NCI-H526 treated with DMSO at 0.1 percent for 48 hours (cell line): ENCODE measurements at places on chromosomes 2 and 18.

- DNase-seq, result no peak
These were observed 20.2 kb downstream of the CHST9 start for GRCh38 chr18:27164905-27165304.

GRCh38 chr2:36466135-36466534 is 110.6 kb downstream of the CRIM1 start:
- DNase-seq, result no peak

DNA sequence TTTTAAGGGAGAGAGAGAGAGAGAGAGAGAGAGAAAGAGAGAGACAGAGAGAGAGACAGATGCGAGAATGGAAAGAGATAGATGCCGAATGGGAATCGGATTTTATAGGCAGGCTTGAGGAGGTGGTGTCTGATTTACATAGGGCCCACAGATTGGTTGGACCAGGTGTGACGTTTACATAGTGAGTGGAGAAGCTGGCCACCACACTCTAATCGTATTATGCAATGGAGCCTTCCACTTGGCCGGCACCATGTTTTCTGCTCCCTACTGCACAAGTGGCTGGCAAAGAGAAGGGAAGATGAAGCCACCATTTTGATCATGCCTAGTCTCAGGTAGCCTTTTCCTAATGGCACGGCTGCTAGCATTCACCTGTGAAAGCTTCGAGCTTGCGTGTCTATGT is 33.9 kb downstream of the CD8B2 start:
- no peak for DNase-seq

DNA sequence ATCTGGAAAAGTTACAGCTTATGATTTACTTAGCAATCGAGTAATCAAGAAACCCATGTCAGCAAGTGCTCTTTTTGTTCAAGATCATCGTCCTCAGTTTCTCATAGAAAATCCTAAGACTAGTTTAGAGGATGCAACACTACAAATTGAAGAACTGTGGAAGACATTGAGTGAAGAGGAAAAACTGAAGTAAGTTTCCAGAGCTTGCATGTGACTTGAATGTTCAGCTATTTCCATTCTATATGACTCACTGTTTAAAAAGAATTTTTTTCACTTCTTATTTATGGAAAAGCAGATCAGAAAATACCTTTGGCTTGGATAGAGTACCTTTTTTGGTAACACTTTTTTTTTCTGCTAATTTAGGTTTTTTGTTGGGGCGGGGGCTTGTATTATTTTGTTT is 70.7 kb downstream of the PMS1 start:
- DNase-seq, result no peak

DNA sequence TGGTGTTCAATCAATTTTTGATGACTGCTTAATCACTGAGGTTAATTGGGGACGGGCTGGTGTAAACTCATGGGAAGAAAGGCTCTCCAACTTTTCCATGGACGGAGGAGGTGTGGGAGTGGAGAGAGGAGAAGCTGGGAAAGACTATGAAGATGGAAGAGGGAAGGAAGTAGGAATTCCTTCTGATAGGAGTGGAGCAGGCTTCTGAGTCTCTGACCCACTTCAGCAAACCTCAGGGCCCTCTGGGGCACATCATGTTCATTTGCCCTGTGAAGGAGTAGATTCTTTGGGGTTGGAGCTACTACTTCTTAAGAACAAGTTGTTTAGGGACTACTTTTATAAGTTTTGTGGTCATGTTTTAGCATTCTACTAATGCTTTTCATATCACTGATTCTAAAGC is 87.0 kb upstream of the MAP4K3 start:
- DNase-seq, result no peak

DNA sequence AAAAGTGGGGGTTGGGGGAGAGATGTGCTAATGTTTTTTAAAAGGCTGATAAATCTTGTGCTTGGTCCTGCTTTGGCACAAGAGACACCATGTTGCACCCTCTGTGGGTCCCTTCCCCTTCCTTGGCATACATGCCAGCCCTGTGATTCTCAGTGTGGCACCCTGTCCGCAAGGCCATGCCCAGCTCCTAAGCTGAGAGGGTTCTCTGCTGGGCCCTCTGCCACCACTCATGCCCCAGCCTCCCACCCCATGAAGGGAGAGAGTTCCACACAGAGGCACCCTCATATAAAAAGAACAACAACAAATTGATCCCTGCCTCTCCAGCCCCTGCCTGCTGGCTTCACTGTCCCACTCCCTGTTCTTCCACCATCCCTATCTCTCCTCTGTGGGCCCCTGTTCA is 2.5 kb upstream of the ADCY3 start:
- DNase-seq, result no peak

- DNase-seq, result no peak
These were observed 323.3 kb downstream of the TGIF1 start for GRCh38 chr18:3773303-3773702.

DNA sequence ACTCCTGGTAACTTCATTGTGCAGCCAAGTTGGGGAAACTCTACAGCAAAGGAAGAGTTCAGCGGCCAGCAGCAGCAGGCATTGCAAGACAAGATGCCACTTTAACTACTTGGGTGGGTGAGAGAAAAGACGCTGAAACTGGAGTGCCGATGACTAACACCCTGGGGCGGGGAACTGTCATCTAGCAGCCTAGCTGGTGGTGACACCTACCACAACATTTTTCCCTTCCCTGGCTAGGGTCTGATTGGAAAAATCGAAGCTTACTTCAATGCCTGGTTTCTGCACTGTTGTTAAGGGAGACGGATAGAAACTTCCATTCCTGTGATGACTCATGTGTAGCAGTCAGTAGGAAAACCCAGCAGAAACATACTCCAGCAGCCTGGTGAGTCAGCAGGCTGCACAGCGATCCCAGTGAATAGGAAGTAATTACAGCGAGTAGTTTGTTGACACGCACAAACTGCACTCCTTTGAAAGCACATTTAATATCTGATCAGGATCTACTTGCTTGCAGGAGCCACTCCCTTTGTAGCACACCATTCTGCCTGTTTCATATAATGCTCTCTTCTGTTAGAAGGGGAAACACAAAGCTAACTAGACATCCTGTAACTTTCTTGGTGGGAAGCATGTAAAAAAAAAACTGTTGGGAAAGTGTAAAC is 62.1 kb upstream of the MAPRE2 start:
- peak; percentile 23 for DNase-seq

DNA sequence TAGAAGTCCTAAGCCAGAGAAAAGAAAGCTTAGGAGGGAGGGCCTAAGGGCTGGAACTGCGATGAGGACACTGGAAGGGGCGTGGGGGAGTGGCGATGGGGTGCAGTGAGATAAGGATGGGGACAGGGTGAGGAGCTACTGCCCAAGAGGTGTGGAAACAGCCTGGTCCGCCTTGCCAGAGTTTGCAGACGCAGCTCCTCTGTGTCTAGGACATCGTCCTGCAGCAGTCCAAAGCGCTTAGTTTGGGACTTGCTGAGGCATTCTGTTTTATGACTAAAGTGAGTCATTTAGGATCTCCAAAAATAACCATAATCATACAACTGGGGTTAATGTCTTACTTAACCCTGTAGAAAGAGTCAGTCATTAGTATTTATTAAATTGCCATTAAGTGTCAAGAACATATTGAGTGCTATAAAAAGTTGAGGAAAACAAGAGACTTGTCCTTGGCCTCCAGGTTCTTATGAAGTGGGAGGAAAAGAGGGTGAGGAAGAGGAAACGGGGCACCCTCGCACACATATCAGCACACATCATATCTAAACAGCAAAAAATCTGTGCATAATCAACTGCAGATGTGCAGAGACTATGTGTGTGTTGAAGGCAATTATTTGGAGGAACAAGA is 74.8 kb downstream of the CDK15 start:
- no peak for DNase-seq

DNA sequence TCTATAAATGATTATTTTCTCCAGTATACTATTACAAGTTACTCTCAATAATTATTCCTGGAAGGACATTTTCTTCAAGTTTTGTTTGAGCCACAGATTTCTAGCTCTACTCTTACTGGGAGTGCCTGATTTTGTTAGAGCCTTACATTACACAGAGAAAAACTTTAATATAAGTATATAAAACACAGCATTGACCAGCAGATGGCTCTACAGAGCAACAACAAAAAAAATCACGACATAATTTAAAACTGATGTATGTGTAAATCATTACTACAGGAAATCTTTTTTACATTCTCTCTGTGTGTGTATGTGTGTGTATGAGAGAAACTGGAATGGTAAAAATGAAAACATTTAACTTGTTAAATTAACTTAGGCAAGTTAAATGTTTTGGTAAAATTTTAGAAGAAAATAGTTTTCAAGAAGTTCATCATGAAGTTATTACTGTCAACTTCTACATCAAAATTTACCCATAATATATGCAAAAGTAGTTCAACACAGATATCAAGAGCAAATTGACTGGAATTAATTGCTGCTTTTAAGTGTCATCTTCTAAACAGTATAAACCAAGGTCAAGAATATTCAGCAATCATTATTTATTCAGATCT is 103.3 kb downstream of the MDH1 start:
- DNase-seq, result peak; percentile 32

- DNase-seq, result no peak
These were observed 20.6 kb upstream of the RESP18 start for GRCh38 chr2:219353129-219353528.

GRCh38 chr2:31998731-31999383 is 12.0 kb downstream of the MEMO1 start:
- DNase-seq, result no peak

DNA sequence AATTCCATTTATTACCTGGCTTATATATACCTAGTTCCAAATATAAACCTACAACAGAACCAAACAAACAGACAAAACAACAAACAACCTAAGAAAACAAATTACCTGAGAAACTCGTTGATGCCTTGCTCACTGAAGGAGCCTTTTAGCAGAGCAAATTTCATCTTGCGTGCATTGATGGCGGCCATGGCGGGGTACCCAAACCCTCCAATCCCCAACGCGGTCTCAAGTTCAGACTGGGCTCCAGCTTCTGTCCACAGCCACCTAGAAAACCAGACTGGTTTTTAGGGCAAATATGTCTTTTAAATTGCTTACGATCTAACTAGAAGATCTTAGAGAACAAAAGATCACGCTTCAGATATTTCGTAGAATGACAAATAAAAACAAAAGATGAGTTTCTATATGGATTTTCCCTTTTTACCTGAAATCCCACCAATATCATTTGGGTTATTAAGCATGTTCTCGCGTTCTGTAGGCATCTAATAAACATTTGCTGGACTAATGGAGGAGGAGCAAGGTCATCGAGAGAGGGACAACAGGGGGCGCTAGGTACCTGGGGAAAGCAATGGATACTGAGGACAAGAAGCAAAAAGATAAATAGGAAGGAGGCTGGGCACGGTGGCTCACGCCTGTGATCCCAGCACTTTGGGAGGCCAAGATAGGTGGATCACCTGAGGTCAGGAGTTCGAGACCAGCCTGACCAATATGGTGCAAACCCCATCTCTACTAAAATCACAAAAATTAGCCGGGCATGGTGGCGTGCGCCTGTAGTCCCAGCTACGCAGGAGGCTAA is 25.2 kb downstream of the PDIA6 start:
- peak; percentile 7 for DNase-seq

GRCh38 chr2:195532628-195533271 is 124.3 kb upstream of the SLC39A10 start:
- no peak for DNase-seq

- DNase-seq, result no peak
These were observed 6.9 kb upstream of the HOXD1 start for GRCh38 chr2:176181551-176181950.
